Adipose tissue (tissue), 3 donors: ENCODE measurements at places on chromosomes 5 and 9. TPM values are rescaled to one million over a fixed set of nuclear protein-coding genes. Genes with fewer than 3 reads are reported as not detected.

Gene PCDHGA8
- polyA plus RNA-seq = 0.07 TPM

Gene TAF11L12
- polyA plus RNA-seq = not detected

Gene PCA3
- 0.11 TPM for polyA plus RNA-seq

Gene HTR4
- not detected for polyA plus RNA-seq
